ENCODE measurements at places on chromosomes 16 and 17. TPM values are rescaled to one million over a fixed set of nuclear protein-coding genes. Genes with fewer than 3 reads are reported as not detected.

CES1 gene
- 323 TPM for total RNA-seq

TMEM101 gene
- 28.4 TPM for total RNA-seq

DOC2B gene
- total RNA-seq: 6.2 TPM

STX4 gene
- 86.1 TPM for total RNA-seq

HOXB1 gene
- total RNA-seq: not detected

ABI3 gene
- total RNA-seq: 46.8 TPM

PYCARD gene
- total RNA-seq: 82.0 TPM

SLC16A11 gene
- 7.7 TPM for total RNA-seq

Data from lower lobe of right lung (tissue), 2 donors.